Renal pelvis (tissue), 12 donors: ENCODE measurements at places on chromosomes 7 and 10. TPM values are rescaled to one million over a fixed set of nuclear protein-coding genes. Genes with fewer than 3 reads are reported as not detected.

The SFTPD gene
- 0.83 TPM for polyA plus RNA-seq

The PPP1R3C gene
- 32.4 TPM for polyA plus RNA-seq

The BAIAP2L1 gene
- polyA plus RNA-seq = 16.2 TPM

The PAX4 gene
- not detected for polyA plus RNA-seq

The ZNF488 gene
- 5.7 TPM for polyA plus RNA-seq

The NPFFR1 gene
- 0.32 TPM for polyA plus RNA-seq

The TCAF2 gene
- 3.3 TPM for polyA plus RNA-seq

The CHAT gene
- polyA plus RNA-seq = not detected
